ENCODE measurements at places on chromosomes 13 and 19. TPM values are rescaled to one million over a fixed set of nuclear protein-coding genes. Genes with fewer than 3 reads are reported as not detected.
A peak's percentile ranks its signal among the peaks of the same experiment; 100 is the strongest.

- DNase-seq = no peak
Observed at GRCh38 chr19:50661023-50661422, 11.8 kb downstream of the C19orf81 start.

Gene NLRP8
- polyA plus RNA-seq = not detected

Gene HSPB6
- polyA plus RNA-seq = 86.0 TPM

Gene FCHO1
- polyA plus RNA-seq = 1.2 TPM

- peak; percentile 61 for DNase-seq
Observed at GRCh38 chr13:98761126-98761985, 8.9 kb upstream of the SLC15A1 start.

- no peak for DNase-seq
Observed at GRCh38 chr13:93522501-93522900, 295.9 kb downstream of the GPC6 start.

- no peak for DNase-seq
Observed at GRCh38 chr13:50539791-50540530, 303.5 kb downstream of the DLEU7 start.

Gene CGB3
- polyA plus RNA-seq = not detected

DNA sequence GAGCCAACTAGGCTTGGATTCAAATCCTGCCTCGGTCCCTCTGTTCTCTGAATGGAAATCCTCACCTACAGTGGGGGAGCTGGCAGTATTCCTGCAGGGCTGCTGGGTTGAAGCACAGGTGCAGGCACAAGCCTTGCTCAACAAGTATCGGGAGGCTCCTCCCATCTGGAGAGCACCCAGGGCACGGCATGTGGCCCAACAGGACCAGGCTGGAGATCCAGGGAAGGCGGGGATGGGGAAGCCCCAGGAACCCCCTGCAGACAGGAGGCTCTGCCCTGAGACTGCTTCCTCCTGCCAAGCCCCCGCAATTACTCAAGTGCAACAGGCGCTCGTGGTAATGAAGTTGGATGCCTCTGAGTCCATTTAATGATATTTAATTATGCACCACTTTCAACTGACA, 128.0 kb upstream of the VSTM2B start:
- DNase-seq = no peak

Gene FSD1
- polyA plus RNA-seq = 1.9 TPM
